CD4-positive, alpha-beta T cell (primary cell): ENCODE measurements at places on chromosomes 7 and 10.

GRCh38 chr7:3415861-3416312 is 114.8 kb downstream of the SDK1 start:
- DNase-seq: no peak

GRCh38 chr7:53806119-53806518 is 736.1 kb upstream of the VSTM2A start:
- DNase-seq: no peak

- DNase-seq: no peak
These were observed 78.4 kb downstream of the IPMK start for GRCh38 chr10:58189269-58189668.

- DNase-seq: no peak
These were observed 95.1 kb downstream of the LSMEM1 start for GRCh38 chr7:112575864-112576263.

DNA sequence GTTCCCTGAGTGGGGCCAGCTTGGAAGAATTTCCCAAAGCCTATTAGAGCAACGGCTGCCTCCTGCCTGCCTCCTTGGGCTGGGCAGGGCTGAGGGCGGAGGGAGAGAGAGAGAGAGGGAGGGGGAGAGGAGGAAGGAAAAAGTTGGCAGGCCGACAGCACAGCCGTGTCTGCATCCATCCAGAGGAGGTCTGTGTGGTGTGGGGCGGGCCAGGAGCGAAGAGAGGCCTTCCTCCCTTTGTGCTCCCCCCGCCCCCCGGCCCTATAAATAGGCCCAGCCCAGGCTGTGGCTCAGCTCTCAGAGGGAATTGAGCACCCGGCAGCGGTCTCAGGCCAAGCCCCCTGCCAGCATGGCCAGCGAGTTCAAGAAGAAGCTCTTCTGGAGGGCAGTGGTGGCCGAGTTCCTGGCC is at the start of gene AQP1:
Gene AQP1 (plus strand): TSS at position 293 of the 409 bp plus-strand sequence. CDS start 57 bp downstream, at position 350.
- no peak for DNase-seq

DNA sequence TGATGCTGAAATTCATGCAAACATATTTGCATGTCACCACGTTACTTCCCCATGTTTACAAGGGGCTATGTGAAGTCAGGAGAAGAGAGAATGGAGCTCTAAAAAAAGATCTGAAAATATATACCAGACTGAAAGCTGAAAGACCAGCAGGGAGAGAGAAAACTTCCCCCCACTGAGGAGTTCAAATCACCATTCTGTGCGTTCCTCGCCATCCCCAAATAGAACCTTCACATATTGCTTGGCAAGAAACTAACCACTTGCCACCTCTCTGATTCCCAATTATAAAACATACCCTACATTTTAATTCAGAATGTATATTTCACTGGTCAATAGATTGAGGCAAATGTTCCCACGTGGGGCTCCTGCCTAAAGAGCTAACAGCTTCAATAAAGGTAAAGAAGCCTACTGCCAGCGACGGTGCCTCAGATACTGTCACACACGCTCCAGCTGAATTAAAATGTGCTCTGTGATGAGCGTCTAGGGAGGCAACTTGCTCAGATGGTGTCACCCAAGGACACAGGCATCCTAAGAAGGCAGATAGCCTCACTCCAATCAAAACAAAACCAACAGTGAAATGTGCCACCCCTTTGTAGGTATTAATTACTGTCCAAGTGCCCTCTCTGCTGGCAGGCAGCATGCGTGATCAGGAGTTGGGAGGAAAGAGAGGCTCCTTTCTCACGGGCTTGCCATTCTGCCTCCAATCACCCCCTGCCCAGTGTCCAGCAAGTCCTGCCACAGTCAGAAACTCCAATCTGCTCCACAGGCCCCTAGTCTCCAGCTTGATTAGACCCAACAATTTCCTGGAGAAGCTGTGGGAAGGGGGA is 298.2 kb downstream of the GRID1 start:
- DNase-seq: no peak

- no peak for DNase-seq
These were observed 64.5 kb downstream of the ST7 start for GRCh38 chr7:117017702-117018266.

GRCh38 chr7:104643587-104644217 is 315.3 kb downstream of the LHFPL3 start:
- DNase-seq: no peak

- no peak for DNase-seq
These were observed 457.4 kb upstream of the GALNT17 start for GRCh38 chr7:70674571-70675010.

DNA sequence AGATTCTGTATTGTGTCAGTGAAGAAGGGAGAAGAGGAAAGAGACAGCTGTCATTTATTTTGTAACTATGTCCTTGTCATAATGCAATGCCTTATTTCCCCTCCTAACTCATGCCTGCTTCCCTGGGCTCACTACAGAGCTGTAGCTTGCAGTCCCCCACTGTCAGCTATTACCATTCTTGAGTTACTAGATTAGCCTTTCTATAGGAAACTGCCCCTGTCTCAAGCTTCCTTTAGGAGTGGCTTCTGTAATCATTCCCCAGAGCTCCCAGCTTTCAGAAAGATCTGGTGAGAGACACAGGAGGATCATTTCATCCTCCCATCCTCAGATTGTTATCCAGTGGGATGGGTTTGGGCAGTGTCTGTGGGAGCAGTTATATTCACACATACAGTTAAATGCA is 32.4 kb upstream of the SMKR1 start:
- no peak for DNase-seq

DNA sequence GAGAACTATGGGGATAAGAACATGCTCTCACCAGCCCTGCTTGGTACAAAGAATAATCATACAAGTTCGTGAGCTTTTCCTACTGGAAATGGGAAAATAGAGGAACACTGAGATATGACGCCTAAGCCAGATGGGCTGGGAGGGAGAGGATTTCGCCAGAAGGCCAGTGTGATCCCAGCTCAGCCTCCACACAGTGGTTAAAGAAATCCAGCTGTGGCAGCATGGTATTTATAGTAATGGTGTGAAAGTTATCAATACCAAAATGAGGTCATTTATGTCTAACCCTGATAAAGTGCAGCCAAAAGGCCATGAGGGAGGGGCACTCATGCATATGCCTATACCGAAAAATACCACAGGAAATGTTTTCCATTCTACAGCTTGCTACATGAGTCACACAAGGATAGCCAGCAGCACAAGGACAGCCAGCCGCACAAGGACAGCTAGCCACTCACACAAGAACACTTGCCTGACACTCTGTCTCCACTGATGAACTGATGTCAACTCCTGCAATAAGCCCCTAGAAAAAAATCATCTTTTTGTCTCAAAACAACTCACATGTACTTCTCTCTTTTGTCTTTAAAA is 49.4 kb downstream of the FRMPD2 start:
- DNase-seq: no peak

DNA sequence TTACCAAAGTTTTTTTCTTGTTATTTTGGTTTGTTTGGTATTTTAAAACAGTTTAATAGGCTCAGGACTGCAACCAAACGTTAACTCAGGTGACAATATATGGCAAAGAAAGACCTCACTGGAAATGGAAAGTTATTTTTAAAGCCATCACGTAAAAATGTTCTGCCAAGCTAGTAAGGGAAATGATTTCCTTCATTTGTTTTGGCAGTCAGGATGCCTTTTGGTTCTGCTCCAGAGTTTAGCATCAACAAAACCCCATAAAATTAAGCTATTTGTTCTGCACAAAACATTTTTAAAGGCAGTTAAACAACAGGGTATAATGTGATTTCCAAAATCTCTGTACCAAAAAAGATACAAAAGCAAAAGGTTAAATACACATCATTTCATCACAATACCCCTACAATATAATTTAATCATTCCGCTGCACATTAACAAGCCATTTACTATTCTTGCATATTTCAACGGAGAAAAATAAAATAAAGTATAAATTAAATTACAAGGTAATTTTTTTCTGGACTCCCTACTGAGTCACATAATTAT is 172.4 kb downstream of the SEMA3E start:
- DNase-seq: no peak

DNA sequence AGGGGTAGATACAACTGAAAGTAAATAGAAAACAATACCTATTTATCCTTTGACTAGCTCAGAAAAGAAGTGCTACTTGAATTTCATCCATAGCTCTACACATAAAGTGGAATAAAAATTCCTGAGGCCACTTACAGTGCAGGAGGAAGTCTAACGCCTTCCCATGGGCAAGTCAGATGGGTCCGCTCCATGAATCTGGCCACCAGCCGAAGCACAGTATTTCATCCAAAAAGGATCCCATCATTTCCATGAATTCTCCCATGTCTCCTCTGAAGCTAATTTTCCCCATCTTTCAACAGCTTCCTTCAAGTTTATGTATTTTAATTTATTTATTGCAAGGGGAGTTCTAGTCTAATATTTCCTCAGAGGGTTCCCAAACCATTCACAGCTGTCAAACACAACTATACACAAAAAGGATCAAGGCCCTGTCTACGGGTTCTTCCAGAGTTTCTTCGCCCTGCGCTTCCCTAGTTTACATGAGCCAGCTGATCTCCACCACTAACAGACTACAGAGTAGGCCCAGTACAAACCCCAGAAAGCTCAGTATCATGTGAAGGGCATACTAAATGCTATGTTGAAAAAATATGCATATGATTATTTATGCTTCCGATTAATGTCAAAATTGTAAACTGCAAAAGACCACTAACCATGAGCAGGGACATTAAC is 184.7 kb downstream of the DOCK4 start:
- DNase-seq: no peak

- DNase-seq: no peak
These were observed 736.8 kb downstream of the PCDH15 start for GRCh38 chr10:54064215-54064614.

GRCh38 chr10:49001402-49001801 is 61.8 kb upstream of the LRRC18 start:
- DNase-seq: no peak

GRCh38 chr10:91536111-91536510 is 96.8 kb downstream of the PPP1R3C start:
- no peak for DNase-seq

GRCh38 chr7:4175346-4175973 is 506.6 kb upstream of the FOXK1 start:
- no peak for DNase-seq

- no peak for DNase-seq
These were observed 314.9 kb downstream of the RPS24 start for GRCh38 chr10:78348411-78349164.

- DNase-seq: no peak
These were observed 38.5 kb downstream of the MLLT10 start for GRCh38 chr10:21572578-21572977.

DNA sequence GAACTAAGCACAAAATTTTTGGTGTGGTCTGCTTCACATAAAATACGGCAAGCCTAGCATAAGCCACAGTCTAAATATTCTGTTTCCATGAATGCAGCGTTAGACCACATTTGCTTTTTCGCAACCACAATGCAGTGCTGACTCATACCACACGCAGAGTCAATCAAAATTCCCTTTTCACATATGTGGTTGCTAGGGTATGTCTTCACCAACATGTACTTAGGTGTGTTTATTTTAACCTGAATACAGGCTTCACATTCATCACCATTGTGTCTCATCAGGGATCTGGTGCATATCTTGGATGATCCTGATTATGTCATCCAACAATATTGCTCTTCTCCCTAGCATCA is 90.8 kb downstream of the CHN2 start:
- DNase-seq: no peak

GRCh38 chr10:37269554-37270256 is 144.3 kb downstream of the ANKRD30A start:
- no peak for DNase-seq

DNA sequence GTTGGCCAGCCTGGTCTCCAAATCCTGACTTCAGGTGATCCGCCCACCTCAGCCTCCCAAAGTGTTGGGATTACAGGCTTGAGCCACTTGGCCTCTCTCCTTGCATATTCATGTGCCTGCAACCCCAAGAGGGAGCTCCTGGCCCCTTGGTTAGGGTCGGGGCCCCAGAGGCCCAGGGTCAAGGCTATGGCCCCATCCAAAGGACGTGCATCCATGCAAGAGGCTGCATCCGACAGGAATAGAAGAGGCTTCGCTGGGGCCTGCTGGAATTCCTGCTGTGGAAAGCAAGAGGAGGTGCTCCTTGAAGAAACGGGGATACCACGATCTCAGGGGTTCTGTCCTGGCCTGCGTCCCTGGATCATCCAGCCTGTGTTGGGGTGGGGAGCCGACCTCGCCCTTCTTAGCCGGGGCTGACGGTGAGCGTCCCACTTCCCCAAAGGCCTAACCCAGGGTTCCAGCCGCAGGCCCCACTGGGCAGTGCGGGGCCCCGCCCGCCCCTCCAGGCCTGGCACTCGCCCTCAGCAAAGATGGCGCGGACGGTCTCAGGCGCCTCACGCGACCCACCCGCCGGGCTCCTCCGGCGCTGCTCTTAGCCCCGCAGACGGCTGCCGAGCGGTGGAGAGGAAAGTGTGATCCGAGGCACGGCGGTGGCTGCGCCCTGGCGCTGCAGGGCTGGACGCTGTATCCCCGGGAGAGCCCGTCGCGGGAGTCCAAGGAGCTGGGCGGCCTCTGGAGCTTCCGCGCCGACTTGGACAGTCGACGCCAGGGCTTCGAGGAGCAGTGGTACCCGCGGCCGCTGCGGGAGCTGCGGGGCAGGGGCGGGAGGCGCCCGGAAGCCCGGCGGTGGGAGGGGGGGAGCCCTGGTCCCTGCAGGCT is 54.7 kb downstream of the ZNF727 start:
- no peak for DNase-seq

DNA sequence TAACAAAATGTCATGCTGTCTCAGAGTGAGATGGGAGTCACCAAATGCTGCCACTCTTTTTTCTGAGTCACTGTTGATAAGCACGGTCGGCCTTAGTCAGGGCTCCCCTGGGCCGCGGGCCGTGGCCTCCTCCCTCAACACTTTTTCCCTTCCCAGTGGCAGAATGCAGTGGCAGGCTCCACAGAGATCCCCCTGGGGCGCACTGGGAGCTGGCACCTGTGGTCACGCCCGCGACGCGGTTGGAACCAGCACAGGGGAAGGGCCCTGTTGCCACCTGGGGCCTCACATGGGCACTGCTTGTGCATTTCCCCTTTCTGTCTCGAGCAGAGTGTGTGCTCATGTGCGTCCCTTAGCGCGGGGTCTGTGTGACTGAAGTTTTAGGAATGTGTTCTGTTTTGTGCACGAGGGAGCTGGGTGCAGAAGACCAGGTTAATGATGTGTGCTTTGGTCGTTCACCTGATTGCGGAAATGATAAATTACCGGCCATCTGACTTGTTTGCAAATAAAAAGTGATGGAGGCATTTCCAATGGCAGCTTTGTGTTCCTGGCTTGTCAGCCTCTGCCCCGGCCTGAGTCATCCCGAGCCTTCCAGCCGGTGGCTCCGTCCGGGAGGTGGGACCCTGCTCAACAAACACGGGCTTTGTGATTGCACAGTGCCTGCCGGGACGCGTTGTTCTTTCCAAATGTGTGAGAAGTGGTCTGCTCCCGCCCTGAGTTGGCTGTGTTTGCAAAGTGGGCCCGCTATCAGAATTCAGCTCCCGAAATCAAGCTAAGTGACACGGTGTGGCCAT is 100.7 kb downstream of the NKX6-2 start:
- no peak for DNase-seq

GRCh38 chr10:19283786-19284185 is 235.2 kb downstream of the MALRD1 start:
- DNase-seq: no peak

DNA sequence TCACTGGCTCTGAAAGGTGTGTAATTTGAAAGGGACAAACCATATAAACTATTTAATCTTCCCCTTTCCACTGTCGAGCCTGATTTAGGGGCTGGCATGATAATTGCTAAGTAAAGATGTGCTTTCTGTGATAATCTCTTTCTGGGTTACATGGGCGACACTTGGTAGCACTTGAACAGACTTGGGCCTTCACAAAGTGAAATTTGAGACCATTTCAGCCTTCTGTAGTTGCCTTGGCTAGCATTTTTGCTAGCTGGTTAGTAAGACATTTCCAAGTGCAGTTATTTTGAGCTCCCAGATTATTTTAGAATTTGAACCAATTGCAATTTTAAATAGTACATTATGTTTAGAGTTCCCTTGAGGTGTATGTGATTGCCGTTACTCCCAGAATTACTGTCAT is 432.7 kb upstream of the GALNT17 start:
- DNase-seq: no peak
